ENCODE measurements at places on chromosomes 1 and 21. TPM values are rescaled to one million over a fixed set of nuclear protein-coding genes. Genes with fewer than 3 reads are reported as not detected.

Gene FTCD
- 2.5 TPM for total RNA-seq

Gene SLC16A4
- 26.3 TPM for total RNA-seq

DNA sequence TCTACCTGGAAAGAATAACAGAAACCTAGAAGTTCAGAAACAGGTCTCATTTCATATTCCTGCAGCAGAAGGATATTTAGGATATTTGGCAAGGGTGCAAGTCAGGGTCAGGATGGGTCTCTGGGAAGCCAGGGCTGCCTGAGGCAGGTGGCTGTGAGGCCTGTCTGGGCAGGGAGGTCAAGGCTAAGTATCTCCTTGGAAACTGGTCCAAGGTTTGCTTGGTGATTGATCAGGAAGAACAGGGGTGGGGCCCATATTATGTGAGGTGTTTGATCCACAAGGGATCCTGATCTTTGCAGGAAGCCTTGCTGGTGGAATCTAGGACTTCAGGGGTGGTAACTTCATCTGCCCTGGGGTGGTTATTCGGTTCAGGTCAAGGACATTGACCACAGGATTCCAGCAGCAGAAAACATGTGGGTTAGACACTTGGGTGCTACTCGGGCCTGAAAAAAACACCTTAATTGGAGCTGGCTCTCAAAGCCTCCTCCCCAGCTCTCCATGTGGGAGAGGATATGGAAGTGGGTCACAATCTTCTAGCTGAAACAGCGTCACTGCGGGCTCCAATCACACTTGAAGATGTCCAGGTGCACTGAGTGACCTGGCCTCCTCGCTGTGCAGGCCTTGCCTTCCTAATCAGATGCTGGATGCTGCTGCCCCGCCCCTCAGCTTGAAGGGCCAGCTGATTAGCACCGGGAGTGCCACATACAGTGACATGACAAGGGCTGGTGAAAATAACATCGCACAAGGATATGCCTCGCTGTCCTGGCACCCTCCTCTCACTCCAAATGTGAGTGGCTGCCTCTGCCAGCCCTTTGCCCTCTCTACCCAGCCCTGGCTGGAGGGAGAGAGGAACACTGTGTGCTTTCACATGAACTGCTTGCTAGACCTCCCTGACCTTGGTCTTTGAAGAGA lies 8.7 kb downstream of the CTNNBIP1 start:
- no peak for DNase-seq

DNA sequence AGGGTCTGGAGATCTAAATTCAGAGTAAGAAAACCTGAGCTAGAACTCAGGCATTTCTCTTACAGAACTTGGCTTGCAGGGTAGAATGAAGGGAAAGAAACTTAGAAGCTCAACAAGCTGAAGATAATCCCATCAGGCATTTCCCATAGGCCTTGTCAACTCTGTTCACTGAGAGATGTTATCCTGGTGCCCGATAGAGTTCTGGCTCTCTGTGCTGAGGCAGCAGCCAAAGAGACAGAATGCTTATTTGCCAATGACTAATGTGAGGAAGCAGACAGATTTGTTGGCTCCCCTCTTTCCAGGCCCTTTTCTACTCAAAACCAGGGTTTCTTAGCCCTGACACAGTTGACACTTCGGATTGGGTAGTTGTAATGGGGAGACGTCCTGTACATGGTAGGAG lies 22.3 kb upstream of the TRIM45 start:
- no peak for DNase-seq

DNA sequence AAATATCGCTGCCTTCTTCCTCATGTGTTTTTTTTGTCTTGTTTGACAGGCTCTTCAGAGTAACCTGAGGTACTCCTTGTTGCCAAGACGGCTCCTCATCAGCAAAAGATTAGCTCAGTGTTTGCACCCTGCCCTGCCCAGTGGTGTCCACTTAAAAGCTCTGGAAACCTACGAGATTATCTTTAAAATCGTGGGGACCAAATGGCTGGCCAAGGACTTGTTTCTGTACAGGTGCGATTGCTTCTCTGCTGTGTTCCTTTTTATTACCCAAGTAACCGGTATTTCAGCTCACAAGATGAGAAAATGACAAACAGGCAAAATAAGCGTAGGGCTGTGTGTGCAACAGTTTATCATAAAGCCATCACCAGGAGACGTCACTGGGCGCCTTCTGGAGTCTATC lies 42.4 kb downstream of the DOP1B start:
- no peak for DNase-seq

DNA sequence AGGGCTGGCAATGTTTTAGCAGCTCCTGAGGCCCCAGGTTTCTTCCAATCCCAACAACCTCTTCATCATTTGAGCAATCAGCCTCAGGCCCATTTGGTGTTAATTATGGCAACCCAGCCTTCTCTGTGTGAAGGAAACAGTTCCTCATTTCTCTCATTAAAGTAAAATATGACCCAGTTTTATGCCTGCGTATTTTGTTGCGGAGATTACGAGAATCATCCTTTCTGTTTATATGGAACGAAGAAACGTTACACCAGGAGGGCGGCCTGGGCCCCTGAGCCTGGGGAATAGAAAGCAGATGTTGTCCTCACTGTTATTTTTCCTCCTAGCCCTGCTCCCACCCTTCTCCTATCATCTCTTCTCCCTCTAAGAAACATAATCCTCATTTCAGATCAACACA lies 332.2 kb upstream of the USP24 start:
- DNase-seq: no peak

GRCh38 chr1:103353391-103353790 lies 172.1 kb upstream of the RNPC3 start:
- no peak for DNase-seq

DNA sequence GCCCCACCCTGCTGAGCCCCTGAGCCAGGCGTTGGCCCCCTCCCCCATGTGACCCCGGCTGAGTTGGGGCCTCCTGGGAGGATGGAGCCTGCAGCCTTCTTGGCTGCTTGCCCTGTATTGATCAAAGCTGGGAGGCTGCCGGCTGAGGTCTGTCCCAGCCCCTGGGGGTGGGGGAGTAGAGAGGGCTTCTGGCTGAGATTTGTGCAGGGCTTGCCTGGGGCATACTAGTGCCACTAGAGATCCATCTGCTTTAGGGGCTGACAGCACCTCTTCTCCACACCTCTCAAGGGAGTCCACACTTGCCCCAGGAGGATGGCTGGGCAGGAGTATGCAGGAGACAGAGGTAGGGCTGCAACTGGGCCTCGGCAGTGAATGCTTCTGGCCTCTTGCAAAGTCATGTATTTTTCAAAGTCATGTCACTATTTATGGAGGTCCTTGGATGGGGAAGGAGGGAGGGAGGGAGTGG lies 53.6 kb upstream of the SSBP3 start:
- DNase-seq: no peak

- no peak for DNase-seq
Observed at GRCh38 chr1:188017921-188018320, 1189.2 kb downstream of the PLA2G4A start.
